ENCODE measurements at places on chromosomes 6 and 20. TPM values are rescaled to one million over a fixed set of nuclear protein-coding genes. Genes with fewer than 3 reads are reported as not detected.

PI16 gene
- total RNA-seq = not detected

TUBB1 gene
- total RNA-seq = not detected

TPD52L2 gene
- 66.7 TPM for total RNA-seq

UNC5CL gene
- 1.6 TPM for total RNA-seq

ZSCAN16 gene
- 4.0 TPM for total RNA-seq

CNR1 gene
- not detected for total RNA-seq

NKAPL gene
- not detected for total RNA-seq

DNA sequence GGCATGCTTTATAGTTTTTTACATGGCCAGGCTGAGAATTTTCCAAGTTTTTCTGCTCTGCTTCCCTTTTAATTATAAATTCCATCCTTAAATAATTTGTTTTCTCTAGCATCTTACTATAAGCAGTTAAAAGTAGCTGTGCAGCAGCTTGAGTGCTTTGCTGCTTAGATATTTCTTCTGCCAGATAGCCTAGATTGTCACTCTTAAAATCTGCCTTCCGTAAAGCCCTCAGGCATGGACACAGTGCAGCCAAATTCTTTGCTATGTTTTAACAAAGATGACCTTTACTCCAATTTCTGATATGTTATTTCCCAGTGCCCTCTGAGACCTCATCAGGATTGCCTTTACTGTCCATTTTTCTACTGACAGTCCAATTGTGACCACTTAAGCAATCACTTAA, 92.6 kb upstream of the SGK1 start:
- H3K4me1 ChIP-seq = peaks cover 4% of the 10 kb centered on the region
- no peak for DNase-seq
- no peaks in the 10 kb centered on the region for H3K36me3 ChIP-seq

GRCh38 chr6:105680131-105680530, 277.2 kb upstream of the PREP start:
- no peak for DNase-seq
- H3K27ac ChIP-seq = no peak overlapping the region
- H3K4me3 ChIP-seq = no peak overlapping the region
- peaks cover 4% of the 10 kb centered on the region for H3K4me1 ChIP-seq
- peaks cover 4% of the 10 kb centered on the region for H3K27me3 ChIP-seq

- H3K36me3 ChIP-seq = no peaks in the 10 kb centered on the region
- no peak for DNase-seq
- no peak overlapping the region for H3K4me3 ChIP-seq
- H3K4me1 ChIP-seq = no peaks in the 10 kb centered on the region
- H3K27ac ChIP-seq = no peak overlapping the region
- H3K27me3 ChIP-seq = no peaks in the 10 kb centered on the region
Measured at GRCh38 chr6:165497472-165497871, 165.6 kb downstream of the PDE10A start.

DNA sequence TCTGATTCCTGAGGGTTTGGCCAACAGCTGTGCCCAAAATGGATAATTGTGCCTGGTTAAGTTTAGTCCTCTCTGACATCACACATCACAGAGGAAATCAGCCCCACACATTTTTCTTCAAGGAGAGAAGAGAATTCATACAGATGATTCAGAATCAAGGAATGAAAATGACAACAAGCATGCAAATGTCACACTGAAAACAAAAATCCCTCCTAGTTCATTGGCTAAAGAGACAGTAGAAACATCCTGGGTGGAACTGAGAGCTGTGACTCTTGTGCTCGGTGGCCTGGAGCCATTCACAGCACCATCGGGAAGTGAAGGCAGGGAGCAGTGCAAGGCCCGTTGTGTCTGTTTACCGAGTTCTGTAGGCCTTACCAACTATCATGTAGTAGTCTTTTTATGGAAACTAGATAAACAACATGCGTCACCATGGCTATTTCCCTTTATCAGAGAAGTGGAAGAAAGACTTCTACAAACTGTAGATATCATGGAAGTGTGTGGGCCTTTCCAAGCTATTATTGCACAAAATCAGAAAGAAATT, 81.7 kb upstream of the TENT5A start:
- no peak overlapping the region for H3K4me3 ChIP-seq
- DNase-seq = no peak
- H3K36me3 ChIP-seq = no peaks in the 10 kb centered on the region
- H3K4me1 ChIP-seq = no peaks in the 10 kb centered on the region
- no peaks in the 10 kb centered on the region for H3K27me3 ChIP-seq

- no peak overlapping the region for H3K4me3 ChIP-seq
- H3K4me1 ChIP-seq = no peaks in the 10 kb centered on the region
- H3K36me3 ChIP-seq = no peaks in the 10 kb centered on the region
- H3K27me3 ChIP-seq = no peaks in the 10 kb centered on the region
Measured at GRCh38 chr6:156526081-156526480, 251.1 kb upstream of the ARID1B start.

DNA sequence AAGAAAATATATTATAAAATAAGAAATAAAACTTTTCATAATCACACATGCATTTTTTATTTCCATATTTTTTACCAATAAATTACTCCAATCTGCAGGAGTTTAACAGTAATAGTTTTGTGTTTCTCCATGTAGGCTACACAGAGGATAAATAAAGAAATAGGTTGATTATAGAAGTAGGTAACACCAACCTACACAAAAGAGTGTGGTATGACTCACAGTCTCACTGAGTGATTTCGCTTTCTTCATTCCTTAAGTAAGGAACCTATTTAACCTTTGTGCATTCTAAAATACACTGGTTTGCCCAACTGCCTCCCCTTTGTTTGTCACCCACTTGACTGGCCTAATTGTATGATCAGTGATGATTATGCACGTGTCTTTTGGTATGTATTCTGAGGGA, 244.2 kb upstream of the RIMS1 start:
- H3K27me3 ChIP-seq = no peaks in the 10 kb centered on the region
- H3K36me3 ChIP-seq = no peaks in the 10 kb centered on the region
- no peak overlapping the region for H3K4me3 ChIP-seq
- no peak for DNase-seq
- H3K4me1 ChIP-seq = no peaks in the 10 kb centered on the region

DNA sequence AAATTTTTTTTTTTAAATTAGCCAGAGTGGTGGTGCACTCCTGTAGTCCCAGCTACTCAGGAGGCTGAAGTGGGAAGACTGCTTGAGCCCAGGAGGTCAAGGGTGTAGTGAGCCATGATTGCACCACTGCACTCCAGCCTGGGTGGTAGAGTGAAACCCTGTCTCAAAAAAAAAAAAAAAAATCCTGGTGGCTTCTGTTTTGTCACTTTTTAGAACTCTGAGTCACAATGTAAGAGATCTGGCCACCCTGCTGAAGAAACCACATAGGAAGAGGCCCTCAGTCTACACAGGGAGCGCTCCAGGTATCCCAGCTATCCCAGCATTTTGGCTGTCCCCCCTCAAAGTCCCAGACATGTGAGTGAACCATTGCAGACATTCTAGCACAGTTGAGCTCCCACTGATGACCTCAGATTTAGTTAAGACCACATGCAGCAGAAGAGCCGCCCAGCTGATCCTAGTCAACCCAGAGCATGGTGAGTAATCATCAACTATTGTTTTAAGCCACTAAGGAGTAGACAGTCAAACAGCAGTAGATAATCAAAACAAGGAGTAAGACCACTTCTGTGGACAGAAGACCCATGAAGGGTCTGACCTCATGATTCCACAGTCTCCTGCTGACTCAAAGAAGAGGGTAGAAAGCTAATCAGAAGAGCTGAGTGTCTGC, 12.7 kb upstream of the ARFGEF2 start:
- no peaks in the 10 kb centered on the region for H3K36me3 ChIP-seq
- no peak overlapping the region for H3K27ac ChIP-seq
- DNase-seq = no peak
- peaks cover 14% of the 10 kb centered on the region for H3K4me1 ChIP-seq
- H3K4me3 ChIP-seq = no peak overlapping the region

GRCh38 chr6:91580635-91581034, 993.8 kb upstream of the MAP3K7 start:
- H3K27me3 ChIP-seq = no peaks in the 10 kb centered on the region
- H3K27ac ChIP-seq = no peak overlapping the region
- no peaks in the 10 kb centered on the region for H3K4me1 ChIP-seq
- H3K4me3 ChIP-seq = no peak overlapping the region
- no peaks in the 10 kb centered on the region for H3K36me3 ChIP-seq

GRCh38 chr6:144675231-144675861, 390.2 kb downstream of the UTRN start:
- peak overlapping the region; percentile 26 for H3K4me3 ChIP-seq
- peak overlapping the region; percentile 69 for H3K27ac ChIP-seq
- peak; percentile 27 for DNase-seq
- peaks cover 32% of the 10 kb centered on the region for H3K4me1 ChIP-seq

DNA sequence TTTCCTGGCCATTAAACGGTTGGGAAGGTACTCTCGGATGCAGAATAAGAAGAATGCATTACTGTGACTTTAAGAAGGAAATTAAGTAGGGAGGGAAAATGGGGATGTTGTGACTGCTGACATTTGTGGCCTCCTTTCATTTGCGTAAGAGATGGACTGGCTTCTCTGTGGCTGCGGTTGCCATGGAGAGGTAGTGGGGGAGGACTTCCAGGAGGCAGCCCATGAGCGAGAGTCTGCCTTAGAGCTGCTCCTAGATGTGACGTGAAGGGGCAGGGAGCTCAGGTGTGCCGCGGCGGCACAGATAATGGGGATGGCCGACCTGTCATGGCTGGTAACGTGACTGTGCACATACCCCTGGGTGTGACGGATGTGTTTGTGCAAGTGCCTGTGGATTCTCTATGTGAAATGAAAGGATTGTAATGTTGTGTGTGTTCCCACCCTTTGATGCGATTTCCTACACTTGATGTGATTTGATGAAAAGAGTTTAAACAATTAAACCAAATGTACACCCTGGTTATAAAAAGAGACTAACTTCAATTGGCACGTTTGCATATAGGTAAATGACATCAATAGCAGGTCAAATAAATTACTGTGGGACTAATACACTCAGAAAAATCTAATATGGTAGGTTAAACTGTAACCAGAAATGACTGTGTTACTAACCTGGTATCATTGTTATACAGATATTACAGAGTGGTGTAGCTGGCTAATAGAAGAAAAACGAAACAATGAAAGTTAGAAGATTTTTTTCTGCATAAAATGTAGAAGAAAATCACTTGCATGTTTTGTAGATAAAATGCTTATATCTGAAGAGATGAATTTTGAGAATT, 48.9 kb downstream of the HIVEP1 start:
- H3K36me3 ChIP-seq = peaks cover 42% of the 10 kb centered on the region
- H3K27me3 ChIP-seq = no peaks in the 10 kb centered on the region
- DNase-seq = peak; percentile 71
- peaks cover 71% of the 10 kb centered on the region for H3K4me1 ChIP-seq
- H3K4me3 ChIP-seq = peak overlapping the region; percentile 80
